ENCODE measurements at places on chromosomes 5 and 9.

DNA sequence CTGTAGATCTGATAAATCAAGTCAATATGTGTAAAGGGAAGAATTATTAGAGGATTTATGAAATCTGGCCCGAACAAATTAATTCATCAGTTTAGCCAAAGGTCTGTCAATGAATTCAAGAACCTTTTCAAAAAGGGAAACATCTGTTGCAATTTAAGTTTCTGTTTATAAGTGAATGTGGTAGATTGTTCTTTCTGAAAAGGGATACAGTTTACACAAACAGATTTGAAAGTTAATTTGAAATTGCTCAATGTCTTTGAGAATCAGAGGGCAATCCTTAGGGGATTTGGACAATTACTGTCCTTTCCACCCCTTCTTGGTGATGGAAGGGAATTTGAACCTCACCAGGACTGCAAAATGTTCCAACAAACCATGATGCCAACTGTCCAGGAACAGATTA is 29.7 kb upstream of the ERCC6L2 start:
- no peak for DNase-seq

GRCh38 chr5:4640795-4641194 is 499.3 kb upstream of the ADAMTS16 start:
- no peak for DNase-seq

GRCh38 chr9:70601000-70601951 is 186.8 kb upstream of the KLF9 start:
- DNase-seq: no peak

GRCh38 chr5:97735209-97735608 is 552.2 kb upstream of the RIOK2 start:
- DNase-seq: no peak

GRCh38 chr5:141512390-141512910 is 23.6 kb downstream of the PCDHGC5 start:
- DNase-seq: peak; percentile 83

GRCh38 chr5:52007230-52007858 is 624.1 kb downstream of the ISL1 start:
- peak; percentile 9 for DNase-seq

All from activated CD4-positive, alpha-beta T cell treated with anti-CD3 and anti-CD28 coated beads, Interleukin-2, Interleukin-4, amounts not matched to agents 100 ng/mL and 50 ng/mL, durations not matched to agents 16 hours and 8 hours (primary cell).